ENCODE measurements at places on chromosomes 1 and 21. TPM values are rescaled to one million over a fixed set of nuclear protein-coding genes. Genes with fewer than 3 reads are reported as not detected.

Gene RNU1-2
- under 0.01 TPM for total RNA-seq

Gene TEDDM1
- total RNA-seq = not detected

Gene PIGR
- 396 TPM for total RNA-seq

Gene PDE9A
- total RNA-seq = 4.0 TPM

Gene HTR6
- total RNA-seq = not detected

Gene NIBAN1
- total RNA-seq = 23.0 TPM

Gene CSF1
- total RNA-seq = 19.4 TPM

Gene CD52
- total RNA-seq = 135 TPM

Gene CCDC181
- total RNA-seq = 1.2 TPM

Gene CCDC24
- 7.3 TPM for total RNA-seq

Gene DNASE2B
- not detected for total RNA-seq

Gene CFHR1
- not detected for total RNA-seq

Gene HEYL
- total RNA-seq = 3.8 TPM

Gene TTC22
- 6.9 TPM for total RNA-seq

All from upper lobe of left lung (tissue), 6 donors.